Fibroblast of villous mesenchyme (primary cell): ENCODE measurements at places on chromosomes 16 and 17.
A peak's percentile ranks its signal among the peaks of the same experiment; 100 is the strongest.

GRCh38 chr17:27945333-27945616 is 52.1 kb upstream of the LYRM9 start:
- DNase-seq, result no peak

- DNase-seq, result no peak
Measured at GRCh38 chr17:50046179-50046578, 9.7 kb upstream of the ITGA3 start.

- no peak for DNase-seq
Measured at GRCh38 chr16:68605746-68606145, 39.4 kb upstream of the CDH3 start.

- peak; percentile 74 for DNase-seq
Measured at GRCh38 chr17:43907425-43907981, at the start of gene MPP2. Gene MPP2 (minus strand): TSS chr17:43907536. CDS start chr17:43904460, 3,076 bp downstream.

DNA sequence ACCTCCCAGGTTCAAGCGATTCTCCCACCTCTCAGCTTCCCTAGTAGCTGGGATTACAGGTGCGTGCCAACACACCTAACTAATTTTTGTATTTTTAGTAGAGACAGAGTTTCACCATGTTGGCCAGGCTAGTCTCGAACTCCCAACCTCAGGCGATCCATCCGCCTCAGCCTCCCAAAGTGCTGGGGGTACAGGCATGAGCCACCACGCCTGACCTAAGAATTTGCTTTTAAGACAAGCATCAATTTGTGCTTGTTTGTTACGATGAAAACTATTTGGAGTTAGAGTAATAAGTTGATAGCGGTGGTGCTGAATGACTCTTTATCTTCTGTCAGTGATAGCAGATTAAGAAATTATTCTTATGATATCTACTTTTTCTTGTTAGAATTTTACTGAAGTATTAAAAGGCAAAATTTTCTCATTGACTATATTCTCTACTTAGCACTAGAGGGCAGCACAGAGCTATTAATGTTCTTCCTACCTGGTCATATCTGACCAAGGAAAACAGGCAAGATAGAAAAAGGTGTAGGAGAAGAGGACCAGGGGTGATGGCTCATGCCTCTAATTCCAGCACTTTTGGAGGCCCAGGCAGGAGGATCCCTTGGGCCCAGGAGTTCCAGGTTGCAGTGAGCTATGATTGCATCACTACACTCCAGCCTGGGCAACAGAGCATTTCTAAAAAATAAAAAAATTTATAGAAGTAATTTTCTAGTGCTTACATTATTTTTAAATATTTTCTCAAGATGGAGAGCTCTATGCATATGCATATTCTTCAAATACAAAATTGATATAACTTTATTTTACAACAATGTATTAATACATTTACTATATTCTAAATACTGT is 24.5 kb downstream of the STXBP4 start:
- DNase-seq, result peak; percentile 59

GRCh38 chr17:43679911-43680310 is 18.2 kb upstream of the MEOX1 start:
- peak; percentile 25 for DNase-seq
